ENCODE measurements at places on chromosomes 16 and 17. TPM values are rescaled to one million over a fixed set of nuclear protein-coding genes. Genes with fewer than 3 reads are reported as not detected.

Gene PRRT2
- polyA plus RNA-seq: 4.8 TPM

Gene RNF135
- polyA plus RNA-seq: 6.6 TPM

Gene ZNRF1
- polyA plus RNA-seq: 10.7 TPM

Gene STRADA
- polyA plus RNA-seq: 22.0 TPM

Gene SHISA6
- polyA plus RNA-seq: 0.07 TPM

Gene UTS2R
- polyA plus RNA-seq: 1.0 TPM

Gene CDRT15L2
- not detected for polyA plus RNA-seq

Gene CD300LG
- 20.8 TPM for polyA plus RNA-seq

Gene RSKR
- polyA plus RNA-seq: 2.9 TPM

DNA sequence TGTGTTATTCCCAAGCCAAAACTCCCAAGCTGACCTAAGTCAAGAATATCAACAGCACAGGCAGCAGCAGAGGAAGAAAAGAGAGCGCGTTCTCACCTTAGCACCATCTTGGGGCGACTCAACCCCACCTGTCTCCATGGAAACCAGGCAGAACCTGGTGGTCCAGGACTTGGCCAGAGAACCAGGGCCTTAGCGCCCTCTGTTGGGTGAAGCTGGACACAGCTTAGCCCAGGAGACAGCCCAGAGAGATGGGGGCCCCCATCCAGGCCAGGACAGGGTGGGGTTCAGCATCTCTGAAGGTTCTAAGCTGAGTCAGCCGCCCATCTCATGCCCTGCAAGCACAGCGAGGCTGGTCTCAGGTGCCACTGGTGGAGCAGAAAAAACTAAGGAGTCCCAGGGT, 60.1 kb upstream of the TMEM132E start:
- DNase-seq: peak; percentile 18

DNA sequence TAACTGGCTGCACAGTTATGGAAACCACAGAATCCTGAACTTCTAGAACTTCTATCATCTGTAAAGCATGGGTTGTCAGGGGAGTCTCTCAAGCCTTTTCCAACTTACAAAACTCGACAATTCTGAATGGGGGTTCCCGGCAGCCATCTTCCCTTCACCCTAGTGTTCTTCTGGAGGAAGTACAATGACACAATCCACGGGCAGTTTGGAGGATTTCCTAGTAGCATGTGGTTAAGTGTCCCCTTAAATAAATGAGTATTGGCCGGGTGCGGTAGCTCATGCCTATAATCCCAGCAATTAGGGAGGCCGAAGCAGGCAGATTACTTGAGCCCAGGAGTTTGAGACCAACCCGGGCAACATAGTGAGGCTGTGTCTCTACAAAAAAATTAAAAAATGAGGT, 2.1 kb downstream of the SLC16A6 start:
- no peak for DNase-seq

DNA sequence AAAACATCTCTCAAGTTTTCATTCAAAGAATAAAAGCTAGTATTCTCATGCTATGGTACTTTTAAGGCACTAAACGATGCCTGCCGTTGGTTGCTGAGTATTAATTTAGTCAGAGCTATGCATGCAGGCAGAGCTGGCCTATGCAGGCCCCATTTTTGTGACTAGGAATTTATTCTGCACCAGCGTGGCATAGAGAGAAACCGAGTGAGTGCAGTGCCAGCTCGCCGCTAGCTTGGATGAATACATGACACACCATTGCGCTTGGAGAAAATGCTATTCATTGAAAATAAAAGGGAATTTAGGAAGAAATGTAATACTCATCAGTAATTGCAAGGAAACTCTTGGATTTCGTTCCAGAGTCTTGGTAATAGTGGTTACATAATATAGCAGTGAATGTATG, 231.6 kb upstream of the RBFOX1 start:
- DNase-seq: no peak

DNA sequence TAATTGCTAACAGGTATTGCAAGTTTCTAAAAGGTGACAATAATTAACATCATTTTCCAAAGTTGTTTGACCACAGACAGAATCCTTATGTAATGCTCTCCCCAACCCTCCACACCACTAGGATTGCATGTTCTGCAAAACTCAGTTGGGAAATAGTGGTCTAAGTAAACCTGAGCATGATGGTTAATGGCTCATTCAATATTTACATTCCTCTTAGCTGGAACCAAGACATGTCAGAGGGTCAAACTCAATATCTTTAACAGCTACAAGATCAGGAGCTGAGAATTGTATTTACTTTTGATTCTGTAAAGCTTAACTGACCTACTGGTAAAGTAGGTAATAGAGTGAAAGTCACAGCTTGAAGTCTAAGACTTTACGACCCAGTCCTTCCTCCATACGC, 10.2 kb downstream of the MFSD6L start:
- no peak for DNase-seq

GRCh38 chr16:89556750-89557689, 3.5 kb upstream of the RPL13 start:
- peak; percentile 86 for DNase-seq

- DNase-seq: no peak
These were observed 22.9 kb downstream of the C16orf96 start for GRCh38 chr16:4578961-4579530.

- no peak for DNase-seq
These were observed 8.6 kb downstream of the XYLT1 start for GRCh38 chr16:17461951-17462729.

DNA sequence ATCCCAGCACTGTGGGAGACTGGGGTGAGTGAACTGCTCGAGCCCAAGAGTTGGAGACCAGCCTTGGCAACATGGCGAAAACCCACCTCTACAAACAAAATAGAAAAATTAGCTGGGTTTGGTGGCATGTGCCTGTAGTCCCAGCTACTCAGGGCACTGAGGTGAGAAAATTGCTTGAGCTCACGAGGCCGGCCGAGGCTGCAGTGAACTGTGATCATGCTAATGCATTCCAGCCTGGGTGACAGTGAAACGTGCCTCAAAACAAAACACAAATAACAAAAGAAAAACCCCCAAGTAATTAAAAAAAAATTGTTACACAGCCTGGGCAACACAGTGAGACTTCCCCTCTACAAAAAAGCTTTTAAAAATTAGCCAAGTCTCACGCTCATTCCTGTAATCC, 5.0 kb downstream of the CCDC47 start:
- DNase-seq: no peak

DNA sequence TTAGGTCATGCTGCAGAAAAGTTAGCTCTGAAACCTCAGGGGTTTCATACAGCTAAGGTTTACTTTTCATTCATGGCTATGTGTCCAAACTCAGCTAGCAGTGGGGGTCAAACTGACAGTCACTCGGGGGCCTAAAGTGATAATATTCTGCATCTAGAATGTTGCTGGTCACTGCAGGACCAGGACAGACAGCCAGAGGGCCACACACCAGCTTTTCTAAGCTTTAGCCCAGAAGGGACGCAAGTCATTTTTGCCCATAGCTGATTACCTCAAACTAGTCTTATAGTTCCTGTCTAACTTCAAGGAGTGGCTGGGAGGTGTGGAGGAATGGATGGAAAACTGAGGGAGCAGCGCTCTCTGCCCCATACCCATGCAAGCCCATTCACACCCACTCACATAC, 163.0 kb upstream of the NLRP1 start:
- DNase-seq: no peak

GRCh38 chr17:72646176-72646575, 446.3 kb downstream of the SLC39A11 start:
- no peak for DNase-seq

DNA sequence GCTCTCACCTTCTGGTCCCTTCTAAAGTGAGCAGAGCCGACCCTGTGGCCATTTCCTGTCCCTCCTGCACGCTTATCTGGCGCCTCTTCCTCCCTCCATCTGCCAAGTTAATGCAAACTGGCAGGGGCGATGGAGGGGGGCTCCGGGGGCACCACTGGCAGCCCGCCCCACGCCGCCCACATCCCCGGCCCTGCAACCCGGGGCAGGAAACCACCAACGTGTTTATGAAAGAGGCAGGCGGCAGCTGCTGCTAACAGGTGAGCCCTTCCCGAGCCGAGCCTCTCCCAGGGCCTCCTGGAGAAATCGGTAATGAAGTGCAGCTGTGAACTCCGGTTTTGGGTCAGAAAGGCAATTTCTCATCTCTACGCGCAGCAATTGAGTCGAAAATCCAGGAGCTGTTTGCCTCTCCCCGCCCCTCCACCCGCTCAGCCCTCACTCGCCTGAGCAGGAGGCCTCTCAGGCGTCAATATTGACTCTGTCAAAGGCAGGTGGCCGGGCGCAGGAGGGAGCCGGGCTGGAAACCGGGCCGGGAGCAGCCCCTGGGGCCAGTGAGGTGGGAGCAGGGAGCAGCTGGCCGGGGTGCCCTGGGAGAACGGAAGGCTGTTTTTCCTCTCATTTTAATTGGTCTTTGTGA, 164.4 kb upstream of the GSE1 start:
- no peak for DNase-seq

GRCh38 chr17:1473841-1474240, 17.8 kb upstream of the CRK start:
- no peak for DNase-seq

DNA sequence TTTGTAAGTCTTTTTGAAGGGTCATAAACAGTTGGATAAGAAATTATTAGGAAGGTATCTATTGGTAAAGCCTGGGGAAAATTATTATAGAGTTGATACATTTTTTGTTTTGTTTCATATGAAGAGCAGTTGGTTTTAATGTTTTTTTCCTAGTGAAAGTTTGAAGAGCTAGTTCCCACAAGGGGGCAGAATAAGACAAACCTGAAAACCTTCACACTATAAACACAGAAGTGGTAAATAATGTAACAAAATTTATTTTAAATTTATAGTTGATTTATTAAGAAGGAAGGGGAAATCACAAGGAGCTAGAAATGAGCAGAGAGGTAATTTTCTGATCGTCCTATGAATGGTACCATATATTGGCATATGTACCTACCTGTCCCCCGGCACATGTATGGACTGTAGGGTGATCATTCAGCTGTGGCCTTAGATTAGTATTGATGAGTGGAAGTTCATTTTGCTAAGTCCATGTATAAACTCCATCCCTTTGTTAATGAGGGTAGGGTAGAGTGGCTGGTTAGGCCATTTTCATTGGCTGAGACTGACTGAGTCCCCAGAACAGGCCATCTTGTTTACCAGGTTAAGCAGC, 116.3 kb downstream of the TANC2 start:
- no peak for DNase-seq
